ENCODE measurements at places on chromosomes 2 and 18. TPM values are rescaled to one million over a fixed set of nuclear protein-coding genes. Genes with fewer than 3 reads are reported as not detected.

DNA sequence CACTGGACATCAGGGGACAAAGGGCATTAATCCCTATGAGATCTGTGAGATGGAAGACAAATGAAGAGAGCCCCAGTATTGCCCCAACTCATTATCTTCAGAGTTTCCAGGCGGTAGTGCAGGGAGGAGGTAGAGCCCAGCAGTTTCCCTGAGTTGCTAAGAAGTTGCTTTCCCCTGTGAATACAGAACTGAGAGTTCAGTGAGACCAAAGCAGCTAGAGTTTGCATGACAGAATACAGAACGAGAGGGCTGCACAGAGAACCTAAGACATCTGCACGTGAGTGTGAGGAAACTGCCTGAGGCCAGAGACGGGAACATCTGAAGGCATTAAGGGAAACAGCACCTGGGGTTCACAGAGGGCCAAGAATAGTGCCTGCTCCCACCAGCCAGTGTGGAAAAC is 18.1 kb upstream of the PGAP1 start:
- H3K27ac ChIP-seq = no peak overlapping the region
- H3K4me1 ChIP-seq = no peaks in the 10 kb centered on the region
- no peaks in the 10 kb centered on the region for H3K27me3 ChIP-seq
- no peak overlapping the region for H3K4me3 ChIP-seq
- DNase-seq = no peak

The SERPINB3 gene
- total RNA-seq = not detected

The STAT4 gene
- not detected for total RNA-seq

GRCh38 chr2:41180387-41180786 is 728.5 kb upstream of the SLC8A1 start:
- H3K27me3 ChIP-seq = no peaks in the 10 kb centered on the region
- H3K4me1 ChIP-seq = no peaks in the 10 kb centered on the region
- no peaks in the 10 kb centered on the region for H3K36me3 ChIP-seq
- H3K27ac ChIP-seq = no peak overlapping the region
- H3K4me3 ChIP-seq = no peak overlapping the region

The SLC11A1 gene
- total RNA-seq = 8.4 TPM

The TMEM247 gene
- total RNA-seq = not detected

- H3K4me1 ChIP-seq = peaks cover 7% of the 10 kb centered on the region
- peaks cover 28% of the 10 kb centered on the region for H3K36me3 ChIP-seq
- DNase-seq = no peak
- no peak overlapping the region for H3K4me3 ChIP-seq
- no peaks in the 10 kb centered on the region for H3K27me3 ChIP-seq
- H3K27ac ChIP-seq = no peak overlapping the region
These were observed 20.8 kb downstream of the GAREM2 start for GRCh38 chr2:26193578-26194231.

DNA sequence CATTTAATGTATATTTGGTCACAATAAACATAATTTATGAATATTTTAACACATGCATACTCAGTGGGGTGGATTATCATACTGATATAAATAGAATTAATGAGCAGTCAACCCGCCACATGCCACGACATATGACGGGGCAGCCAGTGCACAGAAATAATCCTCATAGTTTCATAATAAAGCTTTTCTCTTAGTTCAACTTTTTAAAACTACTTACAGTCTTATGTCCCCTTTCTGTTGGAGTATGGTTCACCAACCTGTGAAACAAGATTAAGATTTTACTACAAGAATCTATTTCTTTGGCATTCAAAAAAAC is 75.6 kb upstream of the ETAA1 start:
- DNase-seq = no peak
- no peaks in the 10 kb centered on the region for H3K36me3 ChIP-seq
- peak overlapping the region; percentile 15 for H3K27ac ChIP-seq
- no peak overlapping the region for H3K4me3 ChIP-seq
- no peaks in the 10 kb centered on the region for H3K4me1 ChIP-seq

DNA sequence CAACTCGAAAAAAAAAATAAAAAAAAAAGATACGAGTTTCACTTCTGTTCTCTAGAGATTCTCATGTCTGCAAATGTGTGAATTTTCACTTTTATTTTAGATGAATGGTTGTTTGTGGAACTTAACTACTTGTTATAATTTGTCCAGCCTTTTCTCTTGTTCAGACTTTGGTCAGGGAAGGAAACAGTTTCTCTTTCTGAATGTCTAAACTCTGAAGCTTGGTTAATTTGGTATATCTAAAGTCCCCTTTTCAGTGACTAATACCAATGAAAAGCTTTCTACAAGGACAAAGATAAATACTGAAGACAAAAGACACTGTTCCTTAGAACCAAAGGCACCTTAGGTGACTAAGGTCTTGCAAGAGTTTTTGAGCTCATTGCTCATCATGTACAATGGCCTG is 144.4 kb upstream of the PIEZO2 start:
- H3K36me3 ChIP-seq = no peaks in the 10 kb centered on the region
- H3K4me1 ChIP-seq = no peaks in the 10 kb centered on the region
- H3K27ac ChIP-seq = no peak overlapping the region
- H3K27me3 ChIP-seq = no peaks in the 10 kb centered on the region
- DNase-seq = no peak

DNA sequence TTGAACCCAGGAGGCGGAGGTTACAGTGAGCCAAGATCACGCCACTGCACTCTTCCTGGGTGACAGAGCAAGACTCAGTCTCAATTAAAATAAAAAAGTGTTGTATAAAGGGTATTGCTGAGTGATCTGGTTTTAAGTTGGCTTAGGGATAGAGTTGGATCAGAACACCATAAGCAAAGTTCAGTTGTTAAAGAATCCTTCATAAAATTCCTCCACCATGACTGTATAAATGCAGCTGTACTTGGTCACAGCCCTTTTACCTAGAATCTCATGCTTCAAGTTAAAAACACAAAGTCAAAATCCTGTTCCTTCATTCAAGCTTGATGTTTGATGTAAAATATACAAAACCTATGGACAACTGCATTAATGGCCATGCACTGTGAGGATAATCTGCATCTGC is 33.4 kb upstream of the PNO1 start:
- H3K27me3 ChIP-seq = no peaks in the 10 kb centered on the region
- H3K36me3 ChIP-seq = no peaks in the 10 kb centered on the region
- no peak overlapping the region for H3K27ac ChIP-seq
- no peak for DNase-seq
- H3K4me1 ChIP-seq = peaks cover 13% of the 10 kb centered on the region

GRCh38 chr2:119463990-119464389 is 32.3 kb downstream of the TMEM37 start:
- H3K27me3 ChIP-seq = no peaks in the 10 kb centered on the region
- H3K4me1 ChIP-seq = no peaks in the 10 kb centered on the region
- no peaks in the 10 kb centered on the region for H3K36me3 ChIP-seq
- H3K27ac ChIP-seq = no peak overlapping the region

GRCh38 chr18:24064391-24065100 is 50.0 kb downstream of the TTC39C start:
- H3K36me3 ChIP-seq = no peaks in the 10 kb centered on the region
- no peak overlapping the region for H3K4me3 ChIP-seq
- H3K27me3 ChIP-seq = no peaks in the 10 kb centered on the region

DNA sequence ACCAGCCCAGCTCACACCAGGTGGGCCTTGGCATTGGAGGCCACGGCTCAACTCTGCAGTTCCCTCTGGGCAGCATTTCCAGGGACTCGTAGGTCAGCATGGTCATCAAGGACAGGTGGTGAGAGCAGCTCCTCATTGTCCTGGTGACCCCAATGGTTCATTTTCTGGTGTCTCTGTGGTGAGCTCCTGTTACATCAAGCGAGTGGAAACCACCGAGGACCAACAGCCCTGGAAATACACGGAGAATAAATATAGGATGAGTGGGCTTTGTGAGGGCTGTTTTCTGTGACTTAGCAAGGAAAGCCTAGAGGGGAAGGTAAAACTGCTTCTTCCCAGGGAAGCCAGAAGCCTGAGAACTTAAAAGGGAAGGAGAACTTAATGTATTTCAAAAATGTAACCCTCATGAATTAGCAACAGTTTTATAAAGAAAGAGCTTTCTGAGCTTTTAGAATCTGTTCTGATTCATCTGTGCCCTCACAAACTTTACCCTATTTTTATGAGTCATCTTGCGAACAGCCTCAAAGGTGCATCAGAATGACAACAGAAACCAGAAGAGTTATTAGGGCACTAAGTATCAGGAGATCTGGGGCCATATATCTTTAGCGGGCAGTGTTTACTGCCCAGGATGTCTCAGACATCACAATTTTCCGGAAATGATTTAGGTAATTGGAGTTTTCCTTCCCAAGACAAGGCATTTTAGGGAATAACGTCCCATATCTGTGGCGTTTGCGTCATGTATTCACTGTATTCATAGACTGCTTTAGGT is 18.7 kb downstream of the C2orf92 start:
- H3K27ac ChIP-seq = no peak overlapping the region
- H3K4me3 ChIP-seq = no peak overlapping the region
- no peaks in the 10 kb centered on the region for H3K36me3 ChIP-seq
- H3K4me1 ChIP-seq = no peaks in the 10 kb centered on the region
- no peaks in the 10 kb centered on the region for H3K27me3 ChIP-seq
- no peak for DNase-seq

The CENPO gene
- total RNA-seq = 6.0 TPM

GRCh38 chr2:207879536-207879935 is 109.8 kb upstream of the FZD5 start:
- no peak overlapping the region for H3K27ac ChIP-seq
- H3K27me3 ChIP-seq = no peaks in the 10 kb centered on the region
- DNase-seq = no peak
- H3K4me1 ChIP-seq = peaks cover 10% of the 10 kb centered on the region
- H3K36me3 ChIP-seq = no peaks in the 10 kb centered on the region
- H3K4me3 ChIP-seq = no peak overlapping the region

The GREB1 gene
- total RNA-seq = 0.41 TPM

The PRSS56 gene
- total RNA-seq = not detected

The DSG4 gene
- not detected for total RNA-seq

DNA sequence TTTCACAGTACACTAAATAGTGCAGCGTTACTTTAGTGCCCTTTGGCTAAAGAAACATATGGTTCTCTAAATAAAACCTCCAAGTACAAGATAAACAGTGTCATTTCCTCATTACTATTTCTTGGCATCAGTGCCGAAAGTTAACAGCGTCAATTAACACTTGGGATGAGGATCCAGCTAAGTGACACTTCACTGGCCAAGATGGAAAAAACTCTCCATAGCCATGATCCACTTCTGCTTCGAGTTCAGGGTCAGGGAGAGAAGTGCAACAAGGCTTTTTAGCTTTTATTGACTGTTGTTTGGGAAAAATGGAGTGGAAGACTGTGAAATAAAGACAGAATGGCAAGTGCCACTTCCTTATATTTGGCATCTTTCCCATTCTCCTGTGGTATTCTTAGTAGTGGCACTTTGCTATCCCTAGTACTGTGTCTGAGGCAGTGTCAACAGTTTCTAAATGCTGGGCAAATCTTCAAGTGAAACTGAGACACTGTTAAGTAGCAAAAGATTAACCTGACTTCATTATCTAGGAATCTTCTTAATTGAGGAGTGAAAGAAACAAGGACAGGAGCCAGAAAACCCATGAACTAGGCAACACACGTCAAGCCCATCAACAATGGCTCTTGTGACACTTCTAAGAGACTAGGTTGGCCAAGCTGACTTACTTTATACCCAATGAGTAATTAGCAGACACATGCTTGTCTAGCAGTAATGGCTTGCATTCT is 222.5 kb upstream of the SESTD1 start:
- H3K4me1 ChIP-seq = peaks cover 13% of the 10 kb centered on the region
- no peak for DNase-seq
- no peaks in the 10 kb centered on the region for H3K36me3 ChIP-seq
- no peak overlapping the region for H3K27ac ChIP-seq
- no peaks in the 10 kb centered on the region for H3K27me3 ChIP-seq
- no peak overlapping the region for H3K4me3 ChIP-seq

DNA sequence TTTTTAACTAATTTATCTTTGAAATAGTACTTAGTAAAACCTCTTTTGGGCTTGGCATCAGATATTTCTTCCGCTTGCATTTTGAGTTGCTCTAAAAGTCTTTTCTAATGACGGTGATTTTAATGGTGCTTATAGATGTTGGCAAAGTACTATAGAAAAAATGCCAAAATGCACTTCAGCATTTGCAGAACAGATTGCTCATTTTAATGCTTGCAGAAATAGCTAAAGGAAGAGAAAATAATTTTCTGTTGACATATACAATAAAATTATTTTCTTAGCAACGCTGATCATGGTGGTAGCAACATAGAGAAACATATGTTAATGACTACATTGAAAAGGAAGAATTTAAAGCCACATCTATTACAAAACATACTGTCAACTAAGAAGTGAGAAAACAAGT is 170.7 kb downstream of the STK39 start:
- H3K4me1 ChIP-seq = no peaks in the 10 kb centered on the region
- H3K27me3 ChIP-seq = no peaks in the 10 kb centered on the region
- H3K27ac ChIP-seq = no peak overlapping the region
- no peaks in the 10 kb centered on the region for H3K36me3 ChIP-seq

GRCh38 chr2:39119732-39120520 is 925 bp downstream of the SOS1 start:
- peaks cover 39% of the 10 kb centered on the region for H3K4me1 ChIP-seq
- H3K36me3 ChIP-seq = no peaks in the 10 kb centered on the region
- H3K4me3 ChIP-seq = peak overlapping the region; percentile 98
- no peaks in the 10 kb centered on the region for H3K27me3 ChIP-seq
- H3K27ac ChIP-seq = peak overlapping the region; percentile 93

The STRN gene
- 30.6 TPM for total RNA-seq
